Activated CD4-positive, alpha-beta T cell treated with anti-CD3 and anti-CD28 coated beads for 4 hours (primary cell): ENCODE measurements at places on chromosomes 16 and 17.

GRCh38 chr17:36727052-36727451 lies 125.7 kb downstream of the MRM1 start:
- DNase-seq: no peak

DNA sequence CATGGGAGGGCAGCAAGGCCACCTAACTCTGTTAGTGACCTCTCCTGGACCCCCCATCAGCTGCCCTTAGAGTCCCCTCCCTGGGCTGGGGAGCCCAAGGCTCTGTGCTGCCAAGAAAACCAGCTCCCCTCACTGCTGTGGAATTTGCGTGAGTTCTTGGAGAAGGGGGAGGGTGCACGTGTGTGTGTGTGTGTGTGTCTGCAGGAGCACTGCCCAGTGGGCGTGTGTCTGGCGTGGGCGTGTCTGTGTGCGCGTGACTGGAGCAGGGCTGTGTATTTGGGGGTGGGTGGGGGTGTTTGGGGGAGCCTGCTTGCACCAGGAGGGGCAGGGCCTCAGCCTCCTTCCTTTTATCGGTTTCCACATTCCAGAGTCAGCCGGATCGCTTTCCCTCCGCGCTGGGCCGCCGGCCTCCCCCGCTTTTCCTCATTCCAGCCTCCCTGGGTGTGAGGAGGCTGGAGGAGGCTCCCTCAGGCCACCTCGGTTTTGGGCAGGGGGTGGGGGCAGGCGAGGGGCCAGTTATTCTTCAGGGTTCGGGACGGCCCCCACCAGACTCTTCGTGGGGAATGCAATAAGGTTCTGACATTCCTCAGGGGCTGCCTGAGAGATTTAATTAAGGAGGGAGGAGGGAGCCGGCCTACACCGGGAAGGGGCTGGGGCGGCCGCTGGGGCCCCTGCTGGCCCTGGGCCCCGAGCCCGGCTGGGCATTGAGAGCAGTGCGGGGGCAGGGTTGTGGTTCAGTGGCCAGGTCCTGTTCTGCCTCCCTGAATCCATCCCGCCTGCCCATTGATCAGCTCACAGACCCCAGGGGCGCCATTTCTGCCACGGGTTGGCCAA lies 2.5 kb downstream of the VASN start:
- DNase-seq: no peak

GRCh38 chr17:16448490-16448889 lies 33.1 kb downstream of the TRPV2 start:
- no peak for DNase-seq

GRCh38 chr17:162689-163088 lies 18.8 kb downstream of the DOC2B start:
- DNase-seq: no peak

DNA sequence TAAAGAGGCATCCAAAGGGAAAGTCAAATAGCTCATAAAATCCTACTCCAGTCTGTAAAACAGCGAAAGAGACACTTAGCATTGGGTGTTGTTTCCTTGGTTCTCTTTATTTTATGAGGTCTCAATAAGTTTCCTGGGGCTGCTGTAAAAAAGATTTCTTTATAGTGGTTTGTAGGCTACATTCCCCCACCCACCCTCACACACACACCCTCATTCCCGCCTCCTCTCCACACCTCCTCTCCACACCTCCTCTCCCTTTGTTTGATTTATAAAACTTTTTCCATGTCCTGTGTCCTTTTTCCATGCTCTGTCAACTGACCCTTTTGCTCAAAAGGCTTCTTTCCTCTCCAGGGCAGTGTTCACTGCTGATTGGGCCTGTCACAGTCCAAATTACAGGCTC lies 178.9 kb upstream of the SOX9 start:
- DNase-seq: no peak

GRCh38 chr17:17149520-17150447 lies 56.3 kb downstream of the PLD6 start:
- no peak for DNase-seq

DNA sequence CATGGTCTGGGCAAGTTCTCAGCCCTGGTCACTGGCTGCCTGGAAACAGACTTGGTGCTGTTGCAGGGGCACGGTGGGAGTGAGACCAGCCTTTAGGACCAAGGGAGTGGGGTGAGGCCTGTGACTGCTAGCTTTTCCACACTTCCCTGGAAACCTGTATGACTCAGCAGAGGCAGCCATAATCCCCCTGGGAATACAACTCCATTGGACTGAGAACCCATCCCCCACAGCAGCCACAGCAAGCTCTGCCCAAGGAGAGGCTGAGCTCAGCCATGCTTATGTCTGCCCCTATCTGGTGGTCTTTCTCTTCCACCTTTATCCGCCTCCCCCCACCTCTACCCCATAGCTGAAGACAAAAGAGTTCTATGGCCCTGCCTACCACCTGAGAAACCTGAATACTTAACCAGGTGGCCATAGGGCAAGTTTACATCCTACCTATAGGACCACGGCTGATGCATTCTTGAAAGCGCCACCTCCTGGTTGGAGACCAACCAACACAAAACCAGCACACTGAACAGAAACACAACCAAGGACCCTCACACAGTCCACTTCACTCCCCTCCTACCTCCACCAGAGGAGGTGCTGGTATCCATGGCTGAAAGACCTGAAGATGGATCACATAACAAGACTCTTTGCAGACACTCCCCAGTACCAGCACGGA lies 816.2 kb upstream of the SOX9 start:
- DNase-seq: no peak
